GM12878 (cell line): ENCODE measurements at places on chromosomes 3 and 15.
A peak's percentile ranks its signal among the peaks of the same experiment; 100 is the strongest.

- no peak overlapping the region for H3K4me3 ChIP-seq
- peaks cover 14% of the 10 kb centered on the region for H3K4me1 ChIP-seq
- H3K27me3 ChIP-seq, result no peaks in the 10 kb centered on the region; the same call in 1 of the 2 replicates
- H3K27ac ChIP-seq, result no peak overlapping the region
- no peaks in the 10 kb centered on the region for H3K36me3 ChIP-seq
These were observed 160.9 kb downstream of the SMAD6 start for GRCh38 chr15:66862940-66863335.

DNA sequence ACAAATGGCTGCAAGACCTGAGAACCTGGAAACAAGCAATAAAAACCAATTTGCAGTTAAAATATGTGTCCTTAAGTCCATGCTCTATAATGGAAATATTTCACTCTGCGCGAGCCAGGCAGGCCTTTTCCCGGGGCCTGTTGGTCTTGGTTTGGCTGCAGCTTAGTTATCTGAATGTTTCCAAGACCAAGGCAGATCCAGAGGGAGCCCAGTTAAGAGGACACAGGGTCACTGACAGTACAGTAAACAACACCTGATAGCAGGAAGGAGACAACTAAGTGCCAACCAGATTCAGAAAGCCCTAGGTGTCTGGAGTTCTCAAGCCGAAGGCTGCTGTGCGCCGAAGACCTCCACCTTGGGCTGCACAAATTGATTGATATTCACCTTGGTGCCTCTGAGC is 32.8 kb downstream of the THSD4 start:
- no peaks in the 10 kb centered on the region for H3K27me3 ChIP-seq
- H3K27ac ChIP-seq, result no peak overlapping the region
- DNase-seq, result no peak
- no peaks in the 10 kb centered on the region for H3K36me3 ChIP-seq

- no peak for DNase-seq
- peak overlapping the region; percentile 56 for H3K27ac ChIP-seq
- H3K4me1 ChIP-seq, result peaks cover 29% of the 10 kb centered on the region
- no peaks in the 10 kb centered on the region for H3K27me3 ChIP-seq
These were observed 10.4 kb upstream of the CX3CR1 start for GRCh38 chr3:39290255-39290654.

GRCh38 chr3:58651276-58651675 is 15.3 kb downstream of the FAM3D start:
- no peak overlapping the region for H3K4me3 ChIP-seq
- H3K27ac ChIP-seq, result no peak overlapping the region
- H3K27me3 ChIP-seq, result 0 out of 2 replicates have a peak, but pooled peaks cover 3% of the 10 kb centered on the region
- H3K4me1 ChIP-seq, result no peaks in the 10 kb centered on the region
- no peaks in the 10 kb centered on the region for H3K36me3 ChIP-seq

- H3K27me3 ChIP-seq, result no peaks in the 10 kb centered on the region
- H3K4me1 ChIP-seq, result no peaks in the 10 kb centered on the region
- no peak within 1 kb of the TSS for H3K27ac ChIP-seq
- no peak within 1 kb of the TSS for H3K4me3 ChIP-seq
- DNase-seq, result no peak
These were observed at the start of gene GALNT15 for GRCh38 chr3:16174389-16174788. Gene GALNT15, plus strand, starts transcription at chr3:16174680. Its CDS starts 472 bp downstream, at chr3:16175152.
